ENCODE measurements at places on chromosomes 1 and 21. TPM values are rescaled to one million over a fixed set of nuclear protein-coding genes. Genes with fewer than 3 reads are reported as not detected.

Gene ANGPTL7
- not detected for total RNA-seq

Gene TEDDM1
- not detected for total RNA-seq

Gene KRTAP19-4
- total RNA-seq, result not detected

Gene LCE1A
- not detected for total RNA-seq

Gene RAB7B
- total RNA-seq, result 0.78 TPM

Gene CYP4Z1
- not detected for total RNA-seq

Gene ABCA4
- 6.6 TPM for total RNA-seq

Gene MYOG
- not detected for total RNA-seq

Gene NBPF20
- total RNA-seq, result 4.9 TPM

Gene PLD5
- not detected for total RNA-seq

Gene OR2T33
- total RNA-seq, result not detected

Gene ITPKB
- total RNA-seq, result 30.0 TPM

Gene OLIG2
- total RNA-seq, result 0.56 TPM

Gene AMIGO1
- 5.2 TPM for total RNA-seq

Gene HSPB7
- total RNA-seq, result 3.4 TPM

Gene DMBX1
- not detected for total RNA-seq

Gene FCER1G
- total RNA-seq, result not detected

Gene LAMC1
- total RNA-seq, result 369 TPM

Gene LMOD1
- 15.9 TPM for total RNA-seq

Gene PPM1J
- 1.1 TPM for total RNA-seq

Gene PIGR
- not detected for total RNA-seq

Gene TDRD5
- not detected for total RNA-seq

Gene GRIK3
- not detected for total RNA-seq

Gene PCP4L1
- not detected for total RNA-seq

Gene PRR9
- not detected for total RNA-seq

Gene KRTAP12-1
- not detected for total RNA-seq

Gene ERG
- total RNA-seq, result 11.0 TPM

Gene COL8A2
- 8.2 TPM for total RNA-seq

Gene IVL
- total RNA-seq, result not detected

Gene ADGRB2
- total RNA-seq, result 8.2 TPM

Gene FCGR3B
- total RNA-seq, result not detected

Gene MTF1
- 16.9 TPM for total RNA-seq

Gene TMEM54
- 7.3 TPM for total RNA-seq

Gene ISG15
- 30.6 TPM for total RNA-seq

Gene PLA2G2C
- total RNA-seq, result not detected

Gene ORC1
- total RNA-seq, result 3.0 TPM

Gene APCS
- not detected for total RNA-seq

Gene TRIM67
- 0.39 TPM for total RNA-seq

Gene ZBTB21
- 20.3 TPM for total RNA-seq

Gene TMED5
- 27.1 TPM for total RNA-seq

Gene DIO1
- not detected for total RNA-seq

All from osteocyte (in vitro differentiated cells).